Stimulated activated CD4-positive, alpha-beta T cell treated with anti-CD3 and anti-CD28 coated beads, Interleukin-4, amount 100 ng/mL, for 48 hours (primary cell): ENCODE measurements at places on chromosomes 2 and 18.
A peak's percentile ranks its signal among the peaks of the same experiment; 100 is the strongest.

DNA sequence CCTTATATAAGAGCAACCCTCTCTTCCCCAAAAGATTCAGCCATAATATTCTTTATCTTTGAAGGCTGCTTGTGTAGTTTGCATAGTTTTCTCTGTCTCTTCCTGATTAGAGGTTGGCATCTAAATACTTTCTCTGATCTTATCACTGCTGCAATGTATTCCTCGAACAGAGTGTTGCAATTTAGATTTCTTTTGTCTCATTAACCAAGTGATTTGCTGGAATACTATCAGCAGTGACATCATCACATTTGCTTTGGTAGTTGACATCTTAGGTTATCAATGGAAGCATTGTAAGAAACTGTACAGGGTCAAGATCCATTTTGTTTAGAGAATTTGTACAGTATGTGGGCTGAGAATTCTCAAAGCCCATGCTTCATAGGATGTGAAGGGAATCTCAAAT lies 72.0 kb upstream of the NEUROD1 start:
- no peak for DNase-seq

DNA sequence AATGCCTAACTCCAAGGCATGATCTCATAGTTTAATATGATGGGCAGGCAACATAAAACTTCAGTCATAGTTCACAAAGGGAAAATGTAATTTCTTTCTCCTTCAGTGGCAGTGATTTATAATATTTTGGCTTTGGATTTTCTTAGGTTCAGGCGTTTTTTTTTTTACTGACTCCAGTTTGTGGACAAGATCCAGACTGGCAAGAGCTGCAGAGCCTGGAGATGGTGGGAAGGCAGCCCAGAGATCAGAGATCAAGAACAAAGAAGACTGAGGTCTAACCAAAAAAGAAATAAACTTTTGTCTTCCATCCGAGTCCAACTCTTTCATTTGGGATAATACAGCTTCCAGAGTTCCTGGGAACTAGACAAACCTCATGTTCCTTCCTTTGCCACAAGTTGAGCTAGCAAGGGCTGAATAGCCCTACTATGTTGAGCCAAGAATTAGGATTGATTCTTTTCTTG lies 215.3 kb upstream of the SETBP1 start:
- no peak for DNase-seq

- no peak for DNase-seq
Measured at GRCh38 chr18:60804415-60804814, 431.8 kb upstream of the MC4R start.

- DNase-seq, result peak; percentile 10
Measured at GRCh38 chr18:26190506-26190905, 35.7 kb upstream of the TAF4B start.

DNA sequence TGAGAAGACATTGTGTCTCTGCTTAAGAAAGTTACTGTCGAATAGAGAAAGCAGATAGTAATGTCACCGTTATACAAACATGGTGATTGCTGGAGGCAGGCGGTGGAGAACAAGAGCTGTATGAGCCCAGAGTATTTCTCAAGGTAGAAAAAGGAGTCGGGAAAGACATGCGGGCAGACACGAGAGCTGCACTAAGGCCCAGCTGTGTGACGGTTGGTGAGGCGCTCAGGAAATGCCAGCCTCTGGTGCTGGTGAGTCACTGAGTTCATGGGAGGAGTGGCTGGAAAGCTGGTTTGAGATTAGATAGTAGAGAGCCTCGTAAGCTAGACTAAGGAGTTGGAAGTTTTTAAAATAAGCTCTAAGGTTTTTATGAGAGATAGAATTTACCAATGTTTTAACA lies 390.9 kb upstream of the TRIB2 start:
- DNase-seq, result no peak

DNA sequence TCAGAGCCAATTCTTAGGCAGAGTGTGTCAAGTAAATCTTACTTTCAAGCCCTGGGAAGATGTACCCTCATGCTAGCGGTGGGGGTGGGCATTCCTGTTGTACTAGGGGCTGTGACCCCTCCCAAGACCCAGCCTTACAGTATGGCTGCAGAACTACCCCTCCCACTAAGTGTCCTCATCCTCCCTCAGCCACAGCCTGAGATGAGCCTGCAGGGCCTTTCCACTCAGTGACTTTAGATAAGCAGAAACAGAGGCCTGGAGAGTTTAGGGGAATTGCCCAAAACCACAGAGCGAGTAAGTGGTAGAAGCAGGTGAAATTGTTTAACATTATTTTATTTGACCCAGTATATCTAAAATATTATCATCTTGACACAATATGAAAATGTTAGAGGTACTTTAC lies 36.6 kb downstream of the TTC32 start:
- DNase-seq, result no peak

DNA sequence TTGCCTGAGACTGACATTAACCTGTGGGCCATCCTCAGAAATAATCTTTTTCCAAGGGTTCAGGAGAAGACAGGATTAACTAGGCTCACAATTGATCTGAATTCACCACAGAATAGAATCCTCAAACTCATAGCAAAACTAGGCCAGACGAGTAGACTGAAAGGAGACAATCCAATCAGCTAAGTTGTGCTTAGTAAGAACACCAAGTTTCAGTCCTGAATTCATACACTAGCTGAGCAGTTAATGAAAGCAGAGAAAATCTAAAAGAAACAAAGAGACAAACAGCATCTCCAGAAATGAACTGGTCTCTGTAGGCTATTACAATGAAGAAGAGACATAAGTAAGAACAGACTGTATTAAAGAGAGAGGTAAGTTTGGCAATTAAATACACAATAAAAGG lies 89.5 kb downstream of the GORASP2 start:
- no peak for DNase-seq

DNA sequence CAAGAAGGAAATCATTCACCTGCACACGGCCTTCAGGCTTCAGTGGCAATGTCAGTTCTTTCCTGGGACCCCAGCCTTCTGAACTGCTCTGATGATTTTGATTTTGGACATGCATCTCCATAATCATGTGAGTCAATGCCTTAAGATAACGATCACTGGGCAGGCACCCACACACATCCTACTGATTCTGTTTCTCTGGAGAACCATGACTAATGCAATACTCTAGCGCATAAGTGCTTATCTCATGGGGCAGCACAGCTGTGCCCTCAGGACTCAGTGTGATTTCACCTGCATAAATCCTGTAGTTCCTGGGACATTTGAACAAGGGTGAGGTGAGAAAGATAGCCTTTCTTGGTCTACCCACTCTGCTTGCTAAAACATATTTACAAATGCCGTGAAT lies 144.6 kb downstream of the AKAIN1 start:
- no peak for DNase-seq

DNA sequence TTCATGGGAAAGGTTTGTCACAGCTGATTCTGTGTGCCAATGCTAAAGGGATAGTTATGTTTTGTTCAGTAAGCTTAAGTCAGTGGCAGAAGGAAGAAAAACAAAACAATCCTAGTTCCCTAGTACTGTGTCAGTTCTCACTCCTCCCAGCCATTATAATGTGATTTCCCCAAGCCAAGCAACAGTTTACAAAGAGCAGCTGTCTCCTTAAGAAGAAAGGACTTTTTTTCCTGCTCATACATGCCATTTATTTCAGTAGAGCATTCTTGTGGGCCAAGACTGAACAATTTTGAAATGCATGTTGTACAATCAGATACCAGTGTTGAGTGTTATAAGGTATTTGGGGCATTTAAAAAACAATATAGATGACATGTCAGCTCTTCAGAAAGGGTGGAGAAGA lies 52.1 kb downstream of the NEMP2 start:
- DNase-seq, result no peak

- DNase-seq, result no peak
Measured at GRCh38 chr18:44668270-44668975, 12.3 kb upstream of the SETBP1 start.

DNA sequence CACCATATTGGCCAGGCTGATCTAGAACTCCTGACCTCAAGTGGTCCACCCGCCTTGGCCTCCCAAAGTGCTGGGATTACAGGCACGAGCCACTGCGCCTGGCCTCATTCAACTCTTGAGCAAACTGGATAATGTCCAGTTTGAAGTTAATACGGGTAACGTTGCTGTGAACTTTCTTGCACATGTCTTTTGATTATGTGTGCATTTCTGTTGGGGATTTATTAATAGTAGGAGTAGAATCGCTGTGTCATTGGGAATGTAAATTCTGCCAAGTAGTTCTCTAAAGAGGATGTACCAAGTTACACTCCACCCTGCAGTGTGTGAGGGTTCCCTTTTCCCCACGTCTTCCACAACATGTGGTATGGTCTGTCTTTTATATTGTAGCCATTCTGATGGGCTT lies 6.2 kb downstream of the IMPA2 start:
- no peak for DNase-seq

- DNase-seq, result no peak
Measured at GRCh38 chr2:137939026-137939425, 25.2 kb upstream of the HNMT start.

DNA sequence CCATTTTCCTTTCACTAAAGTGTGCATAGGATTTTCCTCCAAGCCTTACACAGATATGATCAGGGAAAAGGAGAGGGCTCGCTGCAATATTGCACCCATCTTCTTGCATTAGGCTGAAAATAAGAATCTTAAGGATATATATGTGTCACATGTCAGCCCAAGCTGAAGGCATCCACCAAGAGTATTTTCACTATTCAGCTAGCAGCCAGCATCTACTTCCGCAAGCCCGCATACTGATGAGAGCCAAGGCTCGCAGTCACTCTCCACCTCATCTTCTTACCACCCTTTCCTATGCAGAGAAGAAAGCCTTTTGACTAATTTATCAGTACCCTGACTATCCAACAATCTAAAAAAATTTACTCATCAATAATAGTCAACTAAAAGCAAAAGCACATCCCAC lies 6.1 kb downstream of the TMEM163 start:
- no peak for DNase-seq

DNA sequence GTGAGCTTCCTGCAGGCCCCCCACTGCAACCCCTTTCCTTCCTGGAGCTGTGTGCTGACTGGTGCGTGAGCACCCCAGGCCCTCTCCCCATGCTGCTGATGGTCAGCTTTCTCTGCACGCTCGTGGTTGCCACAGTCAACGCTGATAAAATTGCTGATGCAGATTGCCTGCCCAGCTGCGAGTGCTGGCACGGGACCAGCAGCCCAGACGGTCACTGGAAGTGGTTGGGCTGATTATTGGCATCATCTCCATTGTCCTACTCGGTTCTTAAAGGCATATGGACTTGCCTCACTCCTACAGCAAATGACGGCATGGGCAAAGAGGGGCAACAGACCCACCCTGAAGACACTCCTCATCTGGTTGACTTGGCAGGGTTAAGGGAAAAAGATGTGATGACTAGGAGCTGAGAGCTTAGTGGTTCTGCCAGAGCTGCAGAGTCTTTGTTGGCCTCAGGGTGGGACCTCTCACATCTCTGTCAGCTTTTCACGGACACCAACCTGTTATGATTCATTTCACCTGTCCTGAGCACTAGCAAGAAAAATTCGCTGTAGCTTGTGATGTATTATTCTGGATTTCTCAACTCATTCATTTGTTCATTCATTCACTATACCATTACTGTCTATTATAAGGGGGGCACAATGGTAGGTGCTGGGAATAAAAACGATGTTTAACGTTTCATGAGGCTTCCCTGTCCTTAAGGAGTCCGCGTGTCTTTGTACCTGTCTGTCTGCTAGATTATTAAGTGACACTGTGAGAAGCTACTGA lies 38.4 kb downstream of the PAX8 start:
- no peak for DNase-seq

DNA sequence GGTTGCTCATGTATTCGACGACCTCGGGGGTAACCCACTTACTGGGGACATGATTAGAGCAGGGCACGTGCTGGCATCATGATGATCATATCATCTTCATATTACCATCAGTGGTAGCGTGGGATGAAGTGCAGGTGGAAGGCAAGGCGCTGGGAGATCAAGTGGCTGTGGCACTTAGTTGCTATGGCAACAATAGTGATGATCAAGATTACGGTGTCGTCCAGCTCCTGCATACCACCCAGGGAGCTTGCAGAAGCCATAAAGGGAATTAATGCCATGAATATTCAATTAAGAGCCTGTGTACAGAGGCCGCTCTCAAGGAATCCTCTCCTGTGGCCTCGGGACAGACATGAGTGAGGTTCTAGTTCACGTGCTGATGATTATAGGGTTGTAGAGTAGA lies 237.2 kb upstream of the COPS8 start:
- DNase-seq, result no peak

- no peak for DNase-seq
Measured at GRCh38 chr2:64133354-64133753, 10.9 kb downstream of the PELI1 start.

DNA sequence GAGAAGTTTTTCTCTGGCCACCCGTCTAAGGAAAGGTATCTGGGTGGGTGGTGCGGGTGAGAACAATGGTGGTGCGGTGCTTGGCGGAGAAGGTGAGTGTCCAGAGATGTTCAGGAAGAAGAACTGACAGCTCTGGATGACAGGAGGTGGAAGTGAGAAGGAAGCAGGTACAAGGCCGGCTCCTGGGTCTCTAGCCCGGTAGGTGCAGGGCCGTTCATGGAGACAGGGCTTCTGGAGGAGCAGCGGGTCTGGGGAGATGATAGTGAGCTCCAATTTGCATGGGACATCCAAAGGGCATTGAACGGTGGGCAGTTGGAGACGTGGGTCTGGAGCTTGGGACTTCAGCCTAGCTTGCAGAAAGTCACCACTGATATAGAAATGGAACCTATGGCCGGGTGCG lies 979 bp upstream of the FAHD2B start:
- no peak for DNase-seq

- DNase-seq, result no peak
Measured at GRCh38 chr18:5309888-5310470, 14.5 kb upstream of the ZBTB14 start.

GRCh38 chr2:130819608-130820278 lies 17.0 kb upstream of the ARHGEF4 start:
- DNase-seq, result no peak

DNA sequence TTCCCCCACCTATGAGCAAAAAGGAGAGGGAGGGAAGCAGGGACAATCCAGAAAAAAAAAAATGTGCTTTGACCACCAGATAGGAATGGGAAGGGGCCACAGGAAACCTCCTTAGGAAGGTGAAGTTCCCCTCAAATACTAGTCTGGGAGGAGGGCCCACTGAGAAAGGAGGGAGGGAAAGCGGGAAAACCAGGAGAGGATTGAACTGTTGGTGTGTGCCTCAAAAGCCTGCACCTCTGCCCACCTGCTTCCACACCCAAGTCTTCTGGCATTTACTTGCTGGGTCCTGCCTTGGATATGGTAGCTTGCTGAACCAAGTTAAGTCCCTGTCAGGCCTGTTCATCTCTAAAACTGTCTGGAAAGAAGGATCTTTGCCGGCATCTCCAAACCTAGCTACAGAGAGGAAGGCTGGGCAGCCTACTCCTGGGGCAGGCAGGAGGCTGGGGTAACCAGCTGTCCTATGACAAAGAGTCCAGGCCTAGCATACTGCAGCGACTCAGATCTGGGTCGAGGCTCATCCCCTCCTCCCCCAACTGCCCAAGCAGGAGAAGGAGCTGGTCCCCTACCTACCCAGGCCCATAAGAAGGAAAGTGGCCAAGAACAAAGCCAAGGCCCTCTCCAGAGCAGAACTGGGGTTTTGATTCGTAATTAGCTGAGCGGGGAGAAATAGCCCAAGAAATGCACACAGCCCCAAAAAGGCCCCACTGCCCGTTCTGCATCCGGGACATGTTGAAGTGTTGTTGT lies 3.0 kb downstream of the EN1 start:
- no peak for DNase-seq

GRCh38 chr18:49206717-49207116 lies 253.7 kb downstream of the DYM start:
- DNase-seq, result no peak
